ENCODE measurements at places on chromosomes 2 and 18.

DNA sequence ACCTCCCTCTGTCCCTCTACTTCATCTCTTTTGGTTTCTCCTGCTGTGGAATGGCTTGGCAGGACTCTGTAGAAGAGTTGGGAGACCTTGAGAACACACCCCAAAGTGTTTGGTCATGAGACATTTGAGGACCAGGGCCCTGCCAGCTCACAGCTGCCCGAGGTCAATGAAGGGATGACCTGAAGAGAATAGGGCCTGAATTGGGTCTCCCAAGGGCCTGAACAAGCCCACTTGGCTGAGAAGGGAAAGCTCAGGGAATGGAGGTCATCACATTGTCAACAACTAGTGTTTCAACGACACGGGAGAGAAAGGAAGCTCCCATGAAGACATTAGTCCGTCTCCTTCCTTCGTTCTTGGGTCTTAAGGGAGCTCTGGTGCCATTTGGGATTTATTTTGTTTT is 52.8 kb downstream of the TTC32 start:
- no peak for DNase-seq

DNA sequence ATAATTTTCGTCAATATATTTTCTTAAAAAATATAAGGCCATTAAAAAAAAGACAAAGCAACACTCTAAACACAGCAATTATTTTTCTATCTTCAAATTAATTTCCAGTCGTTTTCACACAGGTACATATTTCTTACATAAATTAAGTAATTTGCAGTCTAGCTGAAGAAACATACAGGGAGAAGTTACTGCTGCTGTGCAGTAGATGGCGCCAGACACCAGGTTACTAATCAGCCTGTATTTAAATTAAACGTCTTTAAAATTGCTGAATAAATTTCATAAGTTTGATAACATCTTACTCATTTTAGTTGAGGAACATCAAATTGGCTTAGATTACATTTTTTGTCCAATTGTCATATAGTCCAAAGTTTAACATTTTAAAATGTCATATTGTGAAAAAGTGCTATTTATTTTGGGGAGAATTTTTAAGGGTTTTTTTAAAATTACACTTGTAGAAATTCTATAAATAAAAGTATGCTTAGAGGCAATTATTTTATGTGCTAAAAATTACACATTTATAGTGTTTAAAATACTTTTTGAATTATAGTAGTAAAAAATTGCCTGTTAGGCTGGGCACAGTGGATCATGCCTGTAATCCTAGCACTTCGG is 88.4 kb downstream of the PMAIP1 start:
- DNase-seq = peak; percentile 19

DNA sequence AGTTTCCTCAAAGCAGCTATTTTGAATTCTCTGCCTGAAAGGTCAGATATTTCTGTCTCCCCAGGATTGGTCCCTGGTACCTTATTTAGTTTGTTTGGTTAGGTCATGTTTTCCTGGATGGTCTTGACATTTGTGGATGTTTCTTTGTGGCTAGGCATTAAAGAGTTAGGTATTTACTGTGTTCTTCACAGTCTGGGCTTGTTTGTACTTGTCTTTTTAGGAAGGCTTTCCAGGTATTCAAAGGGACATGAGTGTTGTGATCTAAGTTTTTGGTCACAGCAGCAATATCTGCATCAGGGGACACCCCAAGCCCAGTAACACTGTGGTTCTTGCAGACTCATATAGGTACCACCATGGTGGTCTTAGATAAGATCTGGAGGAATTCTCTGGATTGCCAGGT is 11.8 kb downstream of the MYO3B start:
- no peak for DNase-seq

DNA sequence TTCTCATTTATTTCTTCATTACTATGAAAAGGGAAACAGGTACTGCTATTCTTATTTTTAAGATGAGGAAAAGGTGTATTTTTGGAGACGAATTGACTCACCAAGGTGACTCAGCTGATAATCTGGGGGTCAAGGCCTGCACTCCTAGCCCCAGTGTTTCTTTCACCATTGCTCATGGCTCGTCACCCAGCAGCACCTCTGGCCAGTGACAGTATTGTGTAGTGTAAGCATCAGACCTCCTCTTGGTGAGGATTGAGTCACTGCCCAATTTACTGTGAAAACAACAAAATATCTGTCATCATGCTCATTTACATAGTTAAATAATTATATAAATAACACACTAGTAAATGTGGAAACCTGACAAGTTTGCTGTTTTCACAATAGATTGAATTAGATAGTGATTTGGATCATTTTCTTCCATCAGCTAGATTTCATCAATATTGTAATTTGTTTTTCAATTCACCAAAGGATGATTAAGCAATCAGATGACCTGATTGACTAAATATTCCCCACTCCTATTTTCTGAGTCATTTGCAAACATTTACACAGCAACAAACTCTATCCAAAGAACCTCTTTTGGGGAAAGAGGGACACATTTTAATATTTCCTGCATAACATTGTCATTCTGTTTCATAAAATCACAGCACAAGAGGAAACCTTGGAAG is 492.8 kb upstream of the RAB12 start:
- no peak for DNase-seq

DNA sequence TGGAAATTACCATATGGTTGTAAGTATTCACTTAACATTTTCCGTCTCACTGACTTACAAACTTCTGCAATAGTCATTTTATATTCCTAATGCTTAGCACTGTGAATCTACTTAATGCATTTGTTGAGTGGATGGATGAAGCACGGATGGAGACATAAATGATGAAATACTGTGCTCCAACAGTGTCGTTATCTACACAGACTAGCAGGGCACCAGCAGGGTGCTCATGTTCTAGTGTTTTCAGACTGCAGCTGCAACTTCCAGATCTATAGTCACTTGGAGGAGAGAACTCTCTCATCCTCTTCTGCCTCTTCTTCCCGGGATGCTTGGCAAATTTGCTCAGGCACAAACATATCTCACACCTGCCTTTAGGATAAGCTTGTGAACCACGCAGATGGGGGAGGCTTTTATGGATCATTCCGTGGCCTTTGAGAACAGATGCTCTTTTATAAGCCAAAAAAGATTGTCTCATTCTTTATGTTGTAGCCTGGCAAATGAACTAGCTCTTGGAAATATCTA is 797.7 kb downstream of the MBD2 start:
- DNase-seq = no peak

GRCh38 chr2:59938181-59938580 is 615.3 kb downstream of the BCL11A start:
- DNase-seq = no peak

DNA sequence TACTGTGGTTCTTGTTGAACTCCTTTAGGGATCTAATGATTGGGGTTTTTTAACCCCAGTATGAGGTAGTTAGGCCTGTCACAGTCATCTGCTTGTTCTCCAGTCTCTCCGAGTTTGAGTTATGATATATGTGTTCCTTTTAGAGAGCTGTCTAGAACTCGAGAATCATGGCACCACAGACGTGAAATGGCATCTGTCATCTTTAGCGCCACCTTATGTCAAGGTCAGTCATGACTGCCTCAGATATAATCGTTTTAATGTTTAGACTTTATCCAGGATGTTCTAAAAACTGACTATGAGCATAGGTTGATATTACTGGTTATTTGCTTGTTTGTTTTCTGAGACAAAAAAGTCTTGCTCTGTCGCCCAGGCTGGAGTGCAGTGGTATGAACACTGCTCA is 112.2 kb downstream of the CEP192 start:
- DNase-seq = no peak

- no peak for DNase-seq
Measured at GRCh38 chr18:75818383-75818782, 390.9 kb upstream of the SMIM21 start.

DNA sequence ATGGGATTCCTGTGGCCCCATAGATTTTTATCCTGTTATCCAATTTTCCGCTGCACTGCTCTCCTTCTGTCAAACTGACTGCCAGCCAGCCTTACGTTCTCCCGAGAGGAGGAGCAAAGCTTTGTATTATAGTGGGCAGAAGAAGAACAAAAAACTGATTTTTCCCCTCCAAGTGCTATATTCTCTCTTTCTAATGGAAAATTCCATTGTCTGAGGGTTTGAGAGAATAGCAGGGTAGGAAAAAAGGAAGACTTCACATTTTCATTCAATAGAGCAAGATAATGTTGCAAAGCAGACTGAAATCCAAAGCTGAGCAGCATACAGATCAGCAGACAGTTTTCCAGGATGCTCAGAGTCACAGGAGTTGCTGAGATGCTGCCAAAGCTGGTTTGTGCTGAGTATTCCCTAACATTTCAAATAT is 238.0 kb downstream of the UBE2E3 start:
- DNase-seq = no peak

DNA sequence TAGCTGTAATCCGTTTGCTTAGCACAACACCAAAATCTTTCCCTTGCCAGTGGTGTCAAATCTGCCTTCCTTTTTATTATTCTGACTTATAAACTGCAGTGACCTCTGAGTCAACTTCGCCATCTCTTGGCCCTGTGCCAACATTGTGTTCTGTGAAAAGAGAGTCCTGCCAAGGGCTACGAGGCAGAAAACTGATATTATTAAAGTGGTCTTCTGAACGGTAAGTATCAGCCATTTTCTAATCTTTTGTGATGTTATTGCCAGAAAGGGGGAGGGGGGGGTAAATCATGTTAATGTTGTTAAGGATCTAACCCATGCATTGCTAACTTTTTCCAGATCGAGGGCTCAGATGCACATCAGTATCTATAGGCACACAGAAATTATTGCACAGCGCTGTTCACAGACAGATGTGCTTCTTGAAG is 121.5 kb upstream of the LTBP1 start:
- no peak for DNase-seq

DNA sequence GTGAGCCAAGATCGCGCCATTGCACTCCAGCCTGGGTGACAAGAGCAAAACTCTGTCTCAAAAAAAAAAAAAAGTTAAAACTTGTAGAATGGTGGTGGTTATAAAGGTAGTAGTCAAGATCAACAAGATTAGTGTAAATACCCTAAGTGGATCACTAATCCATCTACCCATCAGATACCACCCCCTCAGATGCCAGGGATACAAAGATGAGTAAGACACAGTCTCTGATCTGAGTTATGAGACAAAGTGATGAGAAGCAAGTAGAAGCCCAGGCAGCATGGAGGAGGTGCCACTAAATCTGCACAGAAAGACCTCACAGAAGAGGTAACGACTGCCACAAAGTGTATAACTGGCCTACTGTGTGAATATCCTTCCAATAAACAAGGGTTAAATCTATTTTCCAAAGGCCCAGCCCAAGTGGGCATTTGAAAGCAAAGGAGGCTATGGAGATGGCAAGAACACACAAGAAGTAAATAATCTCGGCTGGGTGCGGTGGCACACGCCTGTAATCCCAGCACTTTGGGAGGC is 20.2 kb downstream of the NFE2L2 start:
- DNase-seq = no peak

DNA sequence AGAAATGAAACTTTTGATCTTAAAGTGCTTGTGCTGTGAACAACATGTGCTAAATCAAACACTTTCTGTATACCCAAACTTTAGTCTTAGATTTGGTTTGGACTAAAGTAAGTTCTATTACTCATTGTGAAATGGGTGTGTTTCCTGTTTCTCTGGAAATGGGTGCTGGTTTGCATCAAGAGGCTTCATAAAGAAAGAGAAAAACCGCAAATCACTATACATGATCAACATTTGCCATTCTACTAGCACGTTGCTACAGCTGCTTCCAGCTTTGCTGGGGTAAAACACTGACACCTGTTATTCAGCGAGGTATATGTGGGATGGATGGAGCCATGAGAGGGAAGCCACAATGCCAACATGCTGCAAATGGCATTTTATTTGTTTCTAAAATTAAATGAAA is 547.0 kb upstream of the ACVR2A start:
- no peak for DNase-seq

- no peak for DNase-seq
Measured at GRCh38 chr2:188865681-188866080, 108.5 kb upstream of the COL3A1 start.

DNA sequence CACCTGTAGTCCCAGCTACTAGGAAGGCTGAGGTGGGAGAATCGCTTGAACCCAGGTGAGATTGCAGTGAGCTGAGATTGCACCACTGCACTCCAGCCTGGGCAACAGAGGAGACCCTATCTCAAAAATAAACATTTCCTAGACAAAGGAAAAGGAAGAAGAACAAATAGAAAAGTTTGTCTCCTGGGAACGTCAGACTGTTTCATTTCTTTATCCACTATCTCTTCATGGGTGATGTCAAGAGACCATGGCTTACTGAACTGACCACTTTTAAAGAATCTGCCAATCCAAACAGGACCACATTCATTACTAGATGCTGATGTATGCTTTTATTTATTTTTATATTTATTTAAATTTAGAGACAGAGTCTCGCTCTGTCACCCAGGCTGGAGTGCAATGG is 26.8 kb downstream of the COX7A2L start:
- DNase-seq = no peak

DNA sequence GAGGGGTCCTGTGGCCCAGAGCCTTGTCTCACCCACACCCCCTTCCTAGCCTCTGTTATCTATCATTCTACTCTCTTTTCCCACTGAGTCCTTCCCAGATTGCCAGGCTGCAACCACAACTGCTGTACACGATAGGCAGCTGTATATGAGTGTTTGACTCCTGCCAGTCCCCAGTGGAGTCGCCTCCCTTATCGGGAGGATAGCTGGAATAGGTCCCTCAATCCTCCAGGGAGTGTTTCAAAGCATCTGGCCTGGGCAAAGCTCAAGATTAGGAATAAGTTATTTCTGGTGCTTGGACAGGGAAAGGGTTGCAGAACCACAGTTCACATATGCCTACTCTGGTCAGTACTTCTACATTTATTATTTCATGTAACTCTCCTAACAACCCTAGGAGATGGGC is 4.8 kb downstream of the MSGN1 start:
- no peak for DNase-seq

DNA sequence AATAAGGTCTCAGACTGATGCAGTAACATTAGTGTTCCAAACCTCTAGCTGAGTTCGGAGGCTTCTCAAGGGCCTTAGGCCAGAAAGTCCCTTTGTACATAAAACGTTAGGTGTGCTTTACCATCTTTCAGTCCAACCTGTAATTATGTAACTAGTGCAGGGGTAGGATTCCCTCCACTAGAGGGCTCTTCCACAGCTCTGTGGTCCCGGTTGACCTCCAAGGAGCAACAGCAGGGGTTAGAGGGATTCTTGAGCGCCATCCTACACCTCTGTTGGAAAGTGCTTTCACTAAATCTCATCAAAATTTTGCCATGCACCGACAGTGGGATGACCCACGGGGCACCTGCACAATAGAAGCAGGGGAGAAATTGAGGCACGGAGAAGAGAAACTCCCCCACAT is 155.8 kb upstream of the LRP1B start:
- DNase-seq = no peak

- DNase-seq = no peak
Measured at GRCh38 chr2:110662560-110662959, 15.3 kb downstream of the BUB1 start.

GRCh38 chr2:102140377-102140776 is 2.2 kb upstream of the IL1R1 start:
- no peak for DNase-seq

- peak; percentile 4 for DNase-seq
Measured at GRCh38 chr2:100924520-100925451, 77.3 kb upstream of the RPL31 start.

- no peak for DNase-seq
Measured at GRCh38 chr18:25862881-25863600, 227.4 kb downstream of the SS18 start.

GRCh38 chr18:55396267-55396905 is 191.6 kb downstream of the TCF4 start:
- no peak for DNase-seq

Measured in activated T-helper 9 cell treated with anti-CD3 and anti-CD28 coated beads, Interleukin-2, amount 50 U/mL, for 16 hours (primary cell).